ENCODE measurements at places on chromosomes 12 and 14. TPM values are rescaled to one million over a fixed set of nuclear protein-coding genes. Genes with fewer than 3 reads are reported as not detected.

Gene ACVR1B
- total RNA-seq = 2.6 TPM

Gene DBX2
- total RNA-seq = 0.35 TPM

- H3K4me1 ChIP-seq = peaks cover 10% of the 10 kb centered on the region
- H3K36me3 ChIP-seq = no peaks in the 10 kb centered on the region
- H3K27me3 ChIP-seq = no peaks in the 10 kb centered on the region
- H3K4me3 ChIP-seq = no peak overlapping the region
- no peak for DNase-seq
These were observed 140.5 kb downstream of the ZFP36L1 start for GRCh38 chr14:68652433-68652690.

- no peaks in the 10 kb centered on the region for H3K36me3 ChIP-seq
- H3K27ac ChIP-seq = no peak overlapping the region
- H3K4me1 ChIP-seq = no peaks in the 10 kb centered on the region
- H3K4me3 ChIP-seq = no peak overlapping the region
- no peaks in the 10 kb centered on the region for H3K27me3 ChIP-seq
These were observed 91.8 kb upstream of the PWP1 start for GRCh38 chr12:107593713-107594381.

DNA sequence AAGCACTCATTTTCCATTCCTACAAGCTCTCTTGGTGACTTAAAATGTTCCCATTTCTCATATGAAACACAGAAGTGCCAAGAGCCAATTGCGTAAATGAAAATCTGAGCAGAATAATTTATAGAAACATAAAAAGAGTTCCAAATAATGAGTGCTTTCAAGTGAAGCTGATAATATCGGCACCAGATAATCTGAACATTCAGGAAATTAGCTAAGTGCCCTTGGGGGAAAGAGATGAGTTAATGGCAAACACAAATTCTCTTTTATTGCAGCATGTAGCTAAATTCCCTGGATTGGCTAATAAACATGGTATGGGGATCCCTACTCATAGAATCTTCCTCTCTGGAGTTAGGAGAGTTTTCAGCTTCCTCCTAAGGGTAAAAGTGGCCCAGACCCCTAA is 46.7 kb downstream of the DAD1 start:
- peaks cover 3% of the 10 kb centered on the region for H3K4me1 ChIP-seq
- H3K4me3 ChIP-seq = no peak overlapping the region
- no peak for DNase-seq
- no peaks in the 10 kb centered on the region for H3K27me3 ChIP-seq

GRCh38 chr12:57211791-57212700 is 4.5 kb upstream of the NXPH4 start:
- peaks cover 15% of the 10 kb centered on the region for H3K4me1 ChIP-seq
- H3K27me3 ChIP-seq = peaks cover 12% of the 10 kb centered on the region
- no peak overlapping the region for H3K27ac ChIP-seq
- H3K4me3 ChIP-seq = no peak overlapping the region
- DNase-seq = no peak
- no peaks in the 10 kb centered on the region for H3K36me3 ChIP-seq

Gene LRCOL1
- total RNA-seq = not detected

DNA sequence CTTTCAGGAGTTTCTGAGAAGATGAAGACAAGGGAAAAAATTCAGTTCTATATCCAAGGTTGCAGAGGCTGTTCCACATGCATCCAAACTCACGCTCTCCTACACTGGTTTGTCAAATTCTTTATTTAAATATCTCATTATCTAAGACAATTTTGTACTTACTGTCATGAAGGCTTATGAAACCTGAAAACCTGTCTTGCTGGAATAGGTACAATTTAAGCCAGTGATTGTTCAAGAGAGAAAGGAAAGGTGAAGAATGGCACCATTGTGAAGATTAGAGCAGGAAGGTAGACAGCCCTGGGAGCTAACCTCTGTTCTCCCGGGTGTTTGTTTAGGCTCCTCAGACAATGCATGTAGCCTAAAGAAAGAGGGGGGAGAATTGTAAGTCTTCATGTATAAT is 315.1 kb upstream of the PRKD1 start:
- no peak for DNase-seq
- no peaks in the 10 kb centered on the region for H3K27me3 ChIP-seq
- H3K27ac ChIP-seq = no peak overlapping the region
- no peaks in the 10 kb centered on the region for H3K36me3 ChIP-seq
- H3K4me1 ChIP-seq = no peaks in the 10 kb centered on the region

Gene VRTN
- total RNA-seq = not detected

GRCh38 chr14:74951443-74952179 is 3.8 kb downstream of the PGF start:
- DNase-seq = no peak
- no peaks in the 10 kb centered on the region for H3K27me3 ChIP-seq
- no peak overlapping the region for H3K27ac ChIP-seq
- H3K4me3 ChIP-seq = no peak overlapping the region
- no peaks in the 10 kb centered on the region for H3K36me3 ChIP-seq

GRCh38 chr14:20696764-20697163 is 8.2 kb downstream of the ANG start:
- H3K4me3 ChIP-seq = no peak overlapping the region
- no peaks in the 10 kb centered on the region for H3K27me3 ChIP-seq
- H3K4me1 ChIP-seq = no peaks in the 10 kb centered on the region
- DNase-seq = no peak
- no peak overlapping the region for H3K27ac ChIP-seq

GRCh38 chr12:123384318-123384993 is 524 bp downstream of the KMT5A start:
- peak overlapping the region; percentile 77 for H3K27ac ChIP-seq
- DNase-seq = no peak
- no peaks in the 10 kb centered on the region for H3K27me3 ChIP-seq
- no peaks in the 10 kb centered on the region for H3K4me1 ChIP-seq
- H3K36me3 ChIP-seq = no peaks in the 10 kb centered on the region

Gene SLCO1A2
- total RNA-seq = not detected

GRCh38 chr12:100026241-100026640 is 41.5 kb upstream of the ANKS1B start:
- no peak overlapping the region for H3K27ac ChIP-seq
- no peaks in the 10 kb centered on the region for H3K27me3 ChIP-seq
- DNase-seq = no peak
- H3K4me3 ChIP-seq = no peak overlapping the region
- no peaks in the 10 kb centered on the region for H3K36me3 ChIP-seq

GRCh38 chr12:131795690-131796410 is 32.3 kb upstream of the MMP17 start:
- H3K27ac ChIP-seq = no peak overlapping the region
- no peak overlapping the region for H3K4me3 ChIP-seq
- H3K36me3 ChIP-seq = no peaks in the 10 kb centered on the region

- H3K27ac ChIP-seq = no peak overlapping the region
- no peaks in the 10 kb centered on the region for H3K4me1 ChIP-seq
- H3K4me3 ChIP-seq = no peak overlapping the region
- DNase-seq = no peak
These were observed 19.6 kb upstream of the ATP5MC2 start for GRCh38 chr12:53695152-53696145.

DNA sequence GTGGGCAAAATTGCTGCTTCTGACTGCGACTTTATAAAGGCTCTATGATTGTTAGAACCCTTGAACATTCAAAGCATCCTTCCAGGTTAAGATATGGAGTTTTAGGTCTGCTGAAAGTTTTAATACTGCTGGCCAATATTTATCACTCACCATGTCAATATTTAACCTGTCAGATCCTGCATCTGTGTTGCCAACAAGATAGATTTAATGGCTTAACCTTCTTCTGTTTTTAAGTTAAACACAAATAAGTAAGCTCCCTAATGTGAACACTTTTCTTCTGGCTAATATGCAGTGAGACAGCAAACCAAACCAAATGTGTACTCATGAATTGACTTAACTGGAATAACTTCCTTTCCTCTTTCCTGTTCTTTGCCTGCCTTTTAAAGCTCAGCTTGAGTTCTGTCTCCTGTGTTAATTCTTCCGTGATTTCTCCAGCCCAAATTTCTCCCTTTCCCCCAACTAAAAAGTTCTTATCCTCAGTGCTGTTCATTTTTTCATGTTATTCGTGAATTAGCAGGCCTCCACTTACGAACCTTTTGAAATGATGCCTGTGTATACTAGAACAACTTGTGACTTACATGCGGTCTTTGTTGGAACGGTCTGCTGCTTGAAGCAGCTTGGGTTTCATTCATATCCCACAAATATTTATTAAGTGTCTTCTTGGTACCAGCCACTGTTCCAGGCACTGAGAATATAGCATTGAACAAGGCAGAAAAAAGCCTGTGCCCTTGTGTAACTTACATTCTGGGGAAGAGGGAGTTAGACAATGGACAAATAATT is 9.1 kb downstream of the FBXW8 start:
- no peak overlapping the region for H3K4me3 ChIP-seq
- H3K27ac ChIP-seq = no peak overlapping the region
- H3K4me1 ChIP-seq = no peaks in the 10 kb centered on the region
- H3K36me3 ChIP-seq = no peaks in the 10 kb centered on the region

Data from uterus (tissue), 4 donors.